WTC11 (cell line): ENCODE measurements at places on chromosomes 2 and 18. TPM values are rescaled to one million over a fixed set of nuclear protein-coding genes. Genes with fewer than 3 reads are reported as not detected.

GRCh38 chr2:41723526-41723925 is 324.3 kb upstream of the PKDCC start:
- DNase-seq = no peak
- no peaks in the 10 kb centered on the region for H3K27me3 ChIP-seq
- peaks cover 20% of the 10 kb centered on the region for H3K4me1 ChIP-seq
- no peak overlapping the region for H3K4me3 ChIP-seq
- H3K27ac ChIP-seq = no peak overlapping the region

DNA sequence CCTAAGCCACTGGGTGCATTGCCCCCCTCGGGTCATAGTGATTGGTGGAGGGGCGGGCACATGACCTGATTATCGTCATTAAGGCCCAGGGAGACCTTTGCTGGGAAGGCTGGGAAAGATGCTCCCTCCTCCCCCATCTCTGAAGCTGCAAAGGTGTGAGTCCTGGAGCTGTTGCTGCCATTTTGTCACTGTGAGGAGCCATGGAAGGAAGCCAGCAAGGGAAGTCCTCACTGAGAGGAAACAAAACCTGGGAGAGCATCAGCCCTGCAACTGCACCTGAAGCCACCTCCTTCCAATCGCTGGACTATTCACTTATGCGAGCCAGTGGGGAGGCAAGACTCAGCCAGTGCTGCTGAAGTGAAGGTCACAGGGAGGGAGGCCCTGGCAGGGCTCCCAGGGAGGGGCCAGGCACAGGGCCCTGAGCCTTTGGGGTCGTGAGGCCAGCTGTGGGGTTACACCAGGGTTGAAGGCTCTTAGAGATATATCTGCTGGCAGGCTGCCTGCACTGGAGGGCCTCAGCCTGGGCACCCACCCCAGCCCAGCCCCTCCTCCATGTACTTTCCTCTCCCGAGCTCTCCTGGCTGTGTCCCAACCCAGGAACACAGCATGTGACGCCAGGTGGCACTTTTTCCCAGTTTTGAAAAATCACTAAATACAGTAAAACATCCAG is 10.7 kb upstream of the FAHD2A start:
- H3K27me3 ChIP-seq = peaks cover 19% of the 10 kb centered on the region
- no peak overlapping the region for H3K4me3 ChIP-seq
- peaks cover under 1% of the 10 kb centered on the region; the same call in 1 of the 2 replicates for H3K4me1 ChIP-seq
- H3K36me3 ChIP-seq = no peaks in the 10 kb centered on the region

DNA sequence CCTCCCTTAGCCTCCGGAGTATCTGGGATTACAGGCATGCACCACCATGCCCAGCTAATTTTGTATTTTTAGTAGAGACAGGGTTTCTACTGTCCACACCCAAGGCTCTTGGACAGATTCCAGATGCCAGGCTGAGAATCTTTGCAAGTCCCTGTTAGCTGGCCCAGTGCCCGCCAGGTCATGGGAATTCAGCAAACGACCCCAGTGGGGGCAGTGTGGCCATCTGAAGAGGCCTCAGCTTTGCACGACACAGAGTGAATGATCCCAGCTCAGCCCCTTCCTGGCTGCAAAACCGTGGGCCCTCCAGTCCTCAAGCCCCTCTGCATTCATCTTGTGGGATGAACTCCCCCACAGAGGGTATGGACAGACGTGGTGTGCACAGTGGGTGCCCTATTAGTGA is 179.5 kb upstream of the ID2 start:
- no peaks in the 10 kb centered on the region for H3K36me3 ChIP-seq
- H3K4me1 ChIP-seq = peaks cover 6% of the 10 kb centered on the region
- DNase-seq = no peak
- H3K4me3 ChIP-seq = no peak overlapping the region

- DNase-seq = no peak
- H3K4me3 ChIP-seq = no peak overlapping the region
- H3K36me3 ChIP-seq = peaks cover 4% of the 10 kb centered on the region; the same call in 1 of the 2 replicates
- no peaks in the 10 kb centered on the region for H3K27me3 ChIP-seq
Measured at GRCh38 chr2:127609031-127609751, 36.8 kb upstream of the GPR17 start.

DNA sequence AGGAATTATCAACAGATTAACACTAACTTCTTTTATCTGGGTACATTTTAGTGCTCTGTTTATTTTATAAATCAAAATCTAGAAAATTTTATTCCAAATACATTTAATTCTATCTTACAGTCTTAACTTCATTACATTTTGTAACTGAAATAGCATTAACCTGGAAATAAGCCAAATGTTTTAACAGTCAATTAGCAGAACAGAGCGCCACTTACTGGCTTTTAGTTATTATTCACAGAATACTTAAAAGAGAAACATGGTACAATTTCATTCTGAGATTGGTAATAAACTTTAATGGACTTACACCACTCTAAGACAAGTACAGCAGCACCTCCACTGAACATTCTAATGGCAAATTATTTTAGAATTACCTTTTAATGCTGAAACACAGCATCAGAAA is 38.6 kb downstream of the SS18 start:
- DNase-seq = no peak
- H3K4me3 ChIP-seq = no peak overlapping the region
- no peak overlapping the region for H3K27ac ChIP-seq
- no peaks in the 10 kb centered on the region for H3K4me1 ChIP-seq
- peaks cover 35% of the 10 kb centered on the region for H3K36me3 ChIP-seq
- no peaks in the 10 kb centered on the region for H3K27me3 ChIP-seq

- no peak overlapping the region for H3K27ac ChIP-seq
- H3K27me3 ChIP-seq = no peaks in the 10 kb centered on the region
- DNase-seq = no peak
- H3K4me1 ChIP-seq = no peaks in the 10 kb centered on the region
Measured at GRCh38 chr2:152222975-152223637, 47.5 kb upstream of the STAM2 start.

GRCh38 chr2:223841436-223842190 is 4.2 kb upstream of the AP1S3 start:
- H3K27ac ChIP-seq = no peak overlapping the region
- no peak for DNase-seq
- H3K27me3 ChIP-seq = no peaks in the 10 kb centered on the region; the same call in 1 of the 2 replicates
- H3K4me1 ChIP-seq = peaks cover 17% of the 10 kb centered on the region

DNA sequence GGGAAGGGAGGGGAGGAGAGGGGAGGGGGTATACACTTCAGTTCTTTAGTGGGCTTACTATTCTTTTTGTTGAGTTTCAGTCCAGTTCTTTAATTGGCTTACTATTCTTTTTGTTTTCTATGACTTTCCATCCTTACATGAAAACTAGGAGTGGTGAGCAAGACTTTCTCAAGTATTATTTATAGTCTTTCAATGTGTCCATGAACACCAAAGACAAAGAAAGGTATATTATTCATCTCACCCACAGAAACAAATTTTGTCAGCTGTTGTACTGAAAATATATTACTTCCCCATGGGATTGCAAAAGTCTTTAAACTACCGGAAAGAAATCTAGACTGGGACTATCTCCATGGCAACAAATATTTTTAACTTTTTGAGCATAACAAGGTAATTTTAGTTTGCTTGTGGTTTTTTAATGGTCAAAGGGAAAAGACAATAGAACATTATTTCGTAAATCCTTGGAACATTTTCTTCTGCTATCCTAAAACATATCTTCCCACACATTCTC is 17.6 kb downstream of the ADAM17 start:
- no peaks in the 10 kb centered on the region for H3K27me3 ChIP-seq
- DNase-seq = no peak
- H3K4me3 ChIP-seq = no peak overlapping the region
- no peak overlapping the region for H3K27ac ChIP-seq
- 0 out of 2 replicates have a peak, but pooled peaks cover 4% of the 10 kb centered on the region for H3K36me3 ChIP-seq

- no peak overlapping the region for H3K27ac ChIP-seq
- DNase-seq = no peak
Measured at GRCh38 chr2:36277146-36277808, 78.3 kb upstream of the CRIM1 start.

- H3K27me3 ChIP-seq = no peaks in the 10 kb centered on the region
- H3K36me3 ChIP-seq = peaks cover 6% of the 10 kb centered on the region; the same call in 1 of the 2 replicates
- H3K4me1 ChIP-seq = no peaks in the 10 kb centered on the region
- no peak for DNase-seq
Measured at GRCh38 chr2:10179422-10179821, 56.9 kb downstream of the RRM2 start.

SLC40A1 gene
- total RNA-seq = 0.53 to 0.76 TPM (median 0.57 TPM) in 3 replicates
